ENCODE measurements at places on chromosomes 5 and 9.
A peak's percentile ranks its signal among the peaks of the same experiment; 100 is the strongest.

DNA sequence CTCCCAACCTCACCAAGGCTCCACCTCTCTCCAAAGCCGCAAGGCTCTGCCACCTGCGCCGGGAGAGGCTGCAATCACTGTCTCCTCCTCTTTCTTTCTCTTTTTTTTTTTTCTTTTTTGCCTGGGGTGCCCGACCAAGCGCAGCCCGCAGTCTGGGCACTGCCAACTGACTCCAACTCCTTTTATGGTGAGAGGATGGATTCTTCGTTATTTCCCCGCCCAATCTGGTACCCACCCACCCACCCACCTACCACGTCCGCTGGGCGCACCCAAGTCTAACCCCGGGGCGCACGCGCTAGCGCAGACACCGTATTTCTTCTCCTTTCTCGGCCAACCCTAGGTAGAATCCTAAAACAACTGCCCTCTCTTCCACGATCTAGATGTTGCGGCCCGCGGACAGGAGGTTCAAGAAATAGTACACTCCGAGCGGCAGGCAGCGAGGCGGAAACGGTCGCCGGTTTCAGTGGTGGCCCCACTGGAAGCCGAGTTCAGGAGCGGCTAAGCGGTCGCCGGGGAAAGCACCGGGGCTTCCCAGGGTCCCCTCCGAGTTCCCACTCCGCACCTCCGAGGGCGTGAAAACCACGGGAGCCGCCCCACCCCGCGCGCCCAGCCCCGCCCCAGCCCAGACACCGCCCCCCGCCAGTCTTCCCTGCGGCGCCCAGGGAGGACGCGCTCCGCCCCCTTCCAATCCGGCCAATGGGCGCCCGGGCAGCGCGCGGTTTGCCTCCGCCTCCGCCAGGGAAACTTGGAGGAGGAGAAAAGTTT lies 385 bp upstream of the PTGER4 start:
- peak; percentile 97 for DNase-seq

DNA sequence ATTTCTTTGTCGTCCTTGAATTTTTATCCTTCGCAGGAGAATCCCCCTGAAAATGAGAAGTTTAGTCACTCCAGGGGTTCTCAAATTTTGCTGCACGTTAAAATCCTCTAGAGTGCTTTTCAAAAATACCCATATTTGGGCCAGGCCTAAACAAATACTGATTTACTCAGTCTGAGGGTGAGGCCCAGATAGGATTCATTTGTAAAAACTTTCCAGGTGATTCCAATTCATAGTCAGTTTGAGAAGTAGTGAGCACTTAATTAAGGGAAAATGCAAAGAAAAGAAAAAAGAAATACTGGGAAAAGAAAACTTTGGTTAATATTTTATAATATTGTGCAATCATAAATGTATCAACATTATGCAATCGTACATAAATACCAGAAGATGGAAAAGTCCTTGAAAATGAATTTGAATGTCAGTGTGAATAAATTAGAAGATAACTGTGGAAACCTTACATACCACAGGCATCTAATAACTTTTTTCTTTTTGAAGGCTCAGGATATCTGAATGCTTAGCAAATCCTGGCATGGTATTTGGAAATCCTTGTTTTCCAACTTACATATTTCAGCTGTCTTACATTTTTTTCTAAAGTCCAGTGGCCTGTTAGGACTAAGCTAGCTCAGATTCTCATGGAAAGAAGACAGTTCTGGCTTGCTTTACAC lies 116.5 kb upstream of the DAPK1 start:
- DNase-seq: peak; percentile 51

DNA sequence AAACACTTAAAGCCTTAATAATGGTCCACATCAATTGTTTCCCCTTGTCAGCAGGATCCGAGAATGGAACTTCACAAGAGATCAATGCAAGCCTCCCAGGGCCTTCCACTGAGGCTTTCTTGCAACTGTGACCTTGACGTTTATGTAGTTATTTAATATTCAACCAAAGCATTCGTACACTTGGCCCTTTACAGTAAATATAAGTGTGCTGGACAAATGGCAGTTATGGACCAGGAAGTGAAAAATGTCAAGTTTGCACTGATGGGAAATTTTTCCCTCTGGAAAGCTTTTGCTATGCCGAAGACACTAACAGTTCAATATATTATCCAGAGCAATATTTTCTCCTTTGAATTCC lies 101.8 kb downstream of the TTLL11 start:
- no peak for DNase-seq

DNA sequence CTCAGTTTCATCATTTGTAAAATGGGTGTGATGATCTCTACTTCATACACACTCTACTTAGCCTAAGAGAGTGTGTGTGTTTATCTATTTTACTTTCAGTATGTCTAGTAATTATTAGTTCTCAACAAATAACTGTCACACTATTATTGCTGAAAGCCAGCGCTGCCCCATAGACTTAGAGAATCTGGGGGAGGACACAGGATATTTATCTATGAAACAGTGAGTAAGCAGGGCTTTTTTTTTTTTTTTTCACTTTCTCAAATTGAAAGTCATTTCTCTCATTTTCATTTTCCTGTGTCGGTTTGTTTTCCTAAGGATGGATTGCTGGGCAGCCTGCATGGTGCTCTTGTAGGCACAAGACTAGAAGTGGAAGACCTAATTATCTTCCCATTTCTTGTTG lies 248.4 kb upstream of the RPS23 start:
- no peak for DNase-seq

GRCh38 chr5:83220331-83220730 lies 143.0 kb downstream of the XRCC4 start:
- no peak for DNase-seq

All from PC-9 (cell line).